ENCODE measurements at places on chromosomes 6 and 20. TPM values are rescaled to one million over a fixed set of nuclear protein-coding genes. Genes with fewer than 3 reads are reported as not detected.
A peak's percentile ranks its signal among the peaks of the same experiment; 100 is the strongest.

RIN2 gene
- total RNA-seq: 0.17 TPM

MAS1 gene
- total RNA-seq: not detected

DNA sequence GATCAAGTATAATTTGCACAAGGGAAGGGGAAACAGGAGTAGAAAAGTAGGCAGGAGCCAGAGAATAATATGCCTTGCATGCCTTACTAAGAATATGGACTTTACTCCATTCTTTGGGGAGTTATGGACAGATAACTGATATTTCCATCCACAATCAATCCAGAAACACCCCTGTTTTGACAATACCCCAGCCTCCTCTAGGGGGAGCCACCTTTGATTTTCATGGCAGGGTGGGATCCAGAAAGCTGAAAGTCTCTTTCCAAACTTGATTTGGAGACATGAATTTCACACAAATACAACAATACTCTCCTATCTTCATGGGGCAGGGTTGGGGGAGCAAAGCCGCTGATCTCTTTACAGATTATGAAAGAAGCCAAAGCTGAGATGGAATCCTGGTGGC is 404.1 kb downstream of the FOXA2 start:
- no peak overlapping the region for H3K4me3 ChIP-seq
- DNase-seq: no peak
- no peaks in the 10 kb centered on the region for H3K27me3 ChIP-seq
- no peak overlapping the region for H3K27ac ChIP-seq
- no peaks in the 10 kb centered on the region for H3K4me1 ChIP-seq
- no peaks in the 10 kb centered on the region for H3K36me3 ChIP-seq

GNRH2 gene
- not detected for total RNA-seq

- no peak overlapping the region for H3K27ac ChIP-seq
- H3K4me1 ChIP-seq: peaks cover 6% of the 10 kb centered on the region
Observed at GRCh38 chr6:6729971-6730370, 141.5 kb downstream of the LY86 start.

- no peak for DNase-seq
- H3K36me3 ChIP-seq: no peaks in the 10 kb centered on the region
- H3K4me1 ChIP-seq: no peaks in the 10 kb centered on the region
- no peaks in the 10 kb centered on the region for H3K27me3 ChIP-seq
- no peak overlapping the region for H3K4me3 ChIP-seq
Observed at GRCh38 chr20:14335052-14335451, 2.4 kb downstream of the FLRT3 start.

DNA sequence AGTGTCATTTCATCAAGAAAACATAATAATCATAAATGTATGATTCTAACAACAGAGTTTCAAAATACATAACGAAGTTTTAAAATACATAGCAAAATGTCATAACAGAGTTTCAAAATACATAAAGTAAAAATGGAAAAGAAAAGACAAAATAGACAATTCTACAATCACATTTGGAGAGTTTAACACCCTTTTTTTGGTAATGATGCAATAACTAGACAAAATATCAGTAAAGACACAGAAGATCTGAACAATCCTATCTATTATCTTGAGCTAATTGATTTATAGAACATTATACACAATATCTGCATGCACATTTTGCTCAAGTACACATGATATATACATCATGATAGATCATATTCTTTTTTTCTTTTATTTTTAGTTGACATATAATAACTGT is 13.4 kb upstream of the SLC17A2 start:
- no peak for DNase-seq
- H3K4me1 ChIP-seq: peaks cover 8% of the 10 kb centered on the region
- no peak overlapping the region for H3K4me3 ChIP-seq
- no peaks in the 10 kb centered on the region for H3K36me3 ChIP-seq
- no peak overlapping the region for H3K27ac ChIP-seq
- no peaks in the 10 kb centered on the region for H3K27me3 ChIP-seq

DNA sequence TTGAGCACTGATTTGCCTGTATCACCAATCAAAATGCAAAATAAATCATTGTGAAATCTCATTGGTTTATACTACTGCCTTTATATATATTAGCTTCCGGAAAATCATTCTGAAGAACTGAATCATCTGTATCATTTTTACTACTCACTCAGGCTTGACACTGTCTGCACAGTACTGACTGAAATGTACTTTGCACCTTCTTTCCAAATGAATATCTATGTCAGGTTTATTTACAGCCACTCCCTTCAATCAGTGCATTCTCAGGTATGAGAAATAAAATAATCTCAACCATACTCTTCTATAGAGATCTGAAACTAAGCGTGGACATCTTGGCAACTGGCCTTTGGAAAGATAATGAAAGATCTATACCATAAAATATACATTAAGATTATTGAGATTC is 2.7 kb downstream of the KHDRBS2 start:
- no peak for DNase-seq
- no peak overlapping the region for H3K4me3 ChIP-seq
- no peaks in the 10 kb centered on the region for H3K36me3 ChIP-seq
- H3K4me1 ChIP-seq: no peaks in the 10 kb centered on the region

GRCh38 chr20:7770046-7770445 is 170.2 kb downstream of the HAO1 start:
- H3K27me3 ChIP-seq: no peaks in the 10 kb centered on the region
- H3K4me1 ChIP-seq: no peaks in the 10 kb centered on the region
- DNase-seq: no peak

DEF6 gene
- 209 TPM for total RNA-seq

GRCh38 chr6:116210750-116211425 is 43.0 kb downstream of the TSPYL4 start:
- H3K27ac ChIP-seq: no peak overlapping the region
- no peak overlapping the region for H3K4me3 ChIP-seq
- no peak for DNase-seq

- no peak overlapping the region for H3K4me3 ChIP-seq
- H3K36me3 ChIP-seq: no peaks in the 10 kb centered on the region
- no peaks in the 10 kb centered on the region for H3K4me1 ChIP-seq
- DNase-seq: no peak
- peaks cover 4% of the 10 kb centered on the region for H3K27me3 ChIP-seq
Observed at GRCh38 chr6:75090576-75090975, 115.3 kb downstream of the COL12A1 start.

DNA sequence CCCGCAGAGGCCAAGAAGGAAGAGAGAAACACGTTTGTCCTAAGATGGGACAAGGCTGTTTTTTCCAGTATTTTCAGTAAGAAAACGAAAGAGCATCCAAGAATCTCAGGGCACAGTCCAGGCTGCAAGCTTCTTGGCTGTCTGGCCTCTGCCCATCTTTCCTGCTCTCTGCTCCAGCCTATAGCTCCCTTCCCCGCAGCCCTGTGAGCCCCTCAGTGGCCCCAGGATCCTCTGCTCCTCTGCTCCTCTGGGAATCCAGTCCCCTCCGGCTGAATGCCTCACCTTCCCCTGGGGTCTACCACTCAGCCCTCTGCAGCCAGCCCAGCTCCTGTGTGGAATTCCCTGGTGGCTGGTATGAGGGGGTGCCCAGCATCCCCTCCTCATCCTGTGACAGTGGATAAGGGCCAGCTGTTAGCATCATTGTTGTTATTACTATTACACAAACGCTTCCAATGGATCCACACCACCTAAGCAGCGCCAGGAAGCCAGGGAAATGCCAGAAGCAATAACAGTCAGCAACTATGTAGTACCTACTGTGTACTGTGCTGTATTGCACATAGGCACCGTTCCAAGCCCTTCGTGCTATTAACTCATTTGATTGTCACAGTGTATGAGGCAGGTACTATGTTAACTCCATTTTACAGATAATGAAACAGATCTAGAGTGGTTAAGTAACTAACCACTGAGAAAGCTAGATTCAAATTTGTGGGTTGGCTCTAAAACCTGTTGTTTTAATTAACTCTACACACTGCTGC is 60.3 kb upstream of the PTPN1 start:
- no peak overlapping the region for H3K4me3 ChIP-seq
- H3K27ac ChIP-seq: no peak overlapping the region
- no peaks in the 10 kb centered on the region for H3K27me3 ChIP-seq
- DNase-seq: no peak

- no peak overlapping the region for H3K27ac ChIP-seq
- DNase-seq: no peak
- H3K4me3 ChIP-seq: no peak overlapping the region
- H3K27me3 ChIP-seq: no peaks in the 10 kb centered on the region
- no peaks in the 10 kb centered on the region for H3K4me1 ChIP-seq
Observed at GRCh38 chr6:132270726-132271402, 130.4 kb downstream of the MOXD1 start.

NPBWR2 gene
- 0.38 TPM for total RNA-seq

GRCh38 chr6:158703837-158704822 is 54.3 kb downstream of the SYTL3 start:
- peak overlapping the region; percentile 44 for H3K4me3 ChIP-seq
- no peak overlapping the region for H3K27ac ChIP-seq
- peak; percentile 86 for DNase-seq
- no peaks in the 10 kb centered on the region for H3K27me3 ChIP-seq

COL21A1 gene
- not detected for total RNA-seq

EEF1A2 gene
- total RNA-seq: 0.92 TPM

CALHM6 gene
- total RNA-seq: 3.0 TPM

TSHZ2 gene
- total RNA-seq: 27.4 TPM

DNA sequence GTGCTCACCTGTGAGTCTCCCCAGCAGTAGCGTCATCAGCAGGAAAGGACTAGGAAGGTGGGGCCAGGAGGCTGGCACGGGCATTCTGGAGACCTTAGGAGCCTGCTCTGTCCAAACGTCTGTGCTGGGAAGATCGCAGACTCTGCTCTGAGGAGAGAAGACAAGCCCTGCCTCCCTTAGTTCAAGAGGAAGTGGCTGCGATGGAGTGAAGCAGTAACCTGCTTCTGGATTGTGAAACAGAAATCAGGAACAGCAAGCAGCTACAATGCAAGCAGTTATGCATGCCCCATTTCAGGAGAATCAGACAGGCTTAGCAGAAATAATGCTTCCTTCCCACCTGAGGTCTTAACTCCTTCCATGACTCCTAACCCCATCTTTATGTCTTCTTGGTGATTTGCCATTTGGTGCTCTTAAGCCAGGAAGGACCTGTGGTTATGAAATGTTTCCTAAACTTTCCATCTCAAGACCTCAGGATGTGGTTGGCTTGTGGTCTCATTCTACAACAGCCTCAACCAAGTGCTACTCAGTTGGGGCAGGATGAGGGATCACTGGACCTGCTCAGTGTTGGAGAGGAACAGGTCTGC is at the start of gene SIRPB1:
SIRPB1 (minus strand) TSS at position 149 of the 584 bp plus-strand sequence; CDS start at position 84, 65 bp downstream.
- no peak within 1 kb of the TSS for H3K4me3 ChIP-seq
- DNase-seq: peak; percentile 29
- H3K27me3 ChIP-seq: no peaks in the 10 kb centered on the region
- H3K27ac ChIP-seq: no peak within 1 kb of the TSS

GRCh38 chr6:136250686-136251008 is 536 bp upstream of the MTFR2 start:
- H3K27me3 ChIP-seq: no peaks in the 10 kb centered on the region
- H3K4me3 ChIP-seq: peak overlapping the region; percentile 79
- DNase-seq: no peak
- no peak overlapping the region for H3K27ac ChIP-seq

SERINC1 gene
- total RNA-seq: 178 TPM

GSTA3 gene
- not detected for total RNA-seq

DNA sequence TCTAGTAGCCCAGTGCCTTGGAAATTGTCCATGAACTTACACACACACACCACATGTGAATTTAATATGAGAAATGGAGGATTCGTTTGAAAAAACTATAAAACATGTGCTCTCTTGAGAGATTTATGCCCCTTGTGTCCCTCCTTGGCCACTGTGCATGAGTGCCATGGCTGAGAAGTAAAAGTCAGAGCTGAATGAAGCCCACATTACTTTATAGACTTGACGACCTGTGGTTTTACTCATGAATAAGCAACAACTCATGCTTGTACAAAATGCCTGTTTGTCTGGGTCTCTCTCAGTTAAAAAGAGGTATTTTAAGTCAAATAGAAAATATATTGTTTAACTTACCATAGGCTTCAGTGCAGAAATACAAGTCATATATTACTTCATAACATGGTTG is 102.7 kb downstream of the KCNQ5 start:
- H3K4me3 ChIP-seq: no peak overlapping the region
- no peaks in the 10 kb centered on the region for H3K4me1 ChIP-seq
- no peak overlapping the region for H3K27ac ChIP-seq
- H3K36me3 ChIP-seq: no peaks in the 10 kb centered on the region
- no peak for DNase-seq

TBXT gene
- not detected for total RNA-seq

RGS17 gene
- not detected for total RNA-seq

Data from CD4-positive, alpha-beta T cell (primary cell).